ENCODE measurements at places on chromosomes 7 and 10. TPM values are rescaled to one million over a fixed set of nuclear protein-coding genes. Genes with fewer than 3 reads are reported as not detected.

The SAMD9L gene
- total RNA-seq: 55.6 TPM

The LIPN gene
- not detected for total RNA-seq

GRCh38 chr10:129294944-129295343, 172.1 kb upstream of the MGMT start:
- H3K4me3 ChIP-seq: no peak overlapping the region
- no peaks in the 10 kb centered on the region for H3K36me3 ChIP-seq
- H3K27me3 ChIP-seq: no peaks in the 10 kb centered on the region
- no peaks in the 10 kb centered on the region for H3K4me1 ChIP-seq
- DNase-seq: no peak

DNA sequence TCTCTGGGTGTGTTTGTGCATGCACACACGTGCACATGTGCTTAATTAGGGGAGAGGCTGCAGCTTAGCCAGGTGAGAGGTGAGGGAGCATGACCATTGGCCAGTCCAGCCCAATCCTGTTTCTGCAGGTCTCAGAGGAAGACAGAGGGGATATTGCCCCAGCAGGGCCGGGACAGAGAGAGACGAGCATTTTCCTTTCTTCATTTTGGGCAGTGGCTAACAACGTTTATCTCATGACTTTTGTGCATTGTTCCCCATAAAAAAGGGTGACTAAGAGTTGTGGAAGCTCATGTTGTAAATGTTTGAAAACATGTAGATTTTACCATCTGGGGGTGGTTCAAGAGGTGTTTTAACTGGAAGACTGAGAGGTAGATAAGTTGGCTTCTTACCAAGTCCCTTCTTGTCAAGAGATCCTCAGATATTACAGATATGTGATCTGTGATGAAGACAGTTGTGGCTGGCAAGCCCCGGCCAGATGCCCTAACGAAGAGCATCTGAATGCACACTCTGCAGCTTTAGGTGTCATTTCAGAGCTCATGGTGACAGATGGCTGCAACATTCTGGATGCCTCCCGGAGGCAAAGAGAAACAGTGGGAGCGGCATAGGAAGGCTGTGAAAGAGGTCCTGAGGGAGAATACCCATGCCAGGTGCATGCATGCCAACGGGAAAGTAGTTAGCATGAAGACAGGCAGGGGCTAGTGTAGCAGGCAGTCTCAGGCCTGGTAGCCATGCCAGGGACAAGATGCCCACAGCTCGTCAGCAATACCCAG, 16.7 kb upstream of the DMBT1 start:
- no peak overlapping the region for H3K4me3 ChIP-seq
- no peak overlapping the region for H3K27ac ChIP-seq
- H3K27me3 ChIP-seq: no peaks in the 10 kb centered on the region
- no peaks in the 10 kb centered on the region for H3K4me1 ChIP-seq
- no peaks in the 10 kb centered on the region for H3K36me3 ChIP-seq

DNA sequence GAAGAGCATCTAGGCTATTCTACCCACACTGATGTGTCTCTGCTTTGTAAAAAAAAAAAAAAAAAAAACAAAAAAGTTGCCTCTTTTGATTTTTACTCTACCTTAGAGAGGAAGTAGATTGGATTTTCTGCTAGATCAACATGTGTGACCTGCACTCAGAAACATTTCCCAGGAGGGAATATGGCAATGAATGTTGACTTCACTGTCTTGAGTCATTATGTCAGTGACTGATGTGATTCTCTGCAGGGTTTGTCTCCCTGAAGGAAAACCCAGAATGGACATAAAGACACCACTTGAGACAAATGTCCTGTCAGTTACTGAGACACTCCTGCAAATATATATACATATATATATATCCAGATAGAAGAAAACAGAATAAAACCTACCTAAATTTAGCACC, 370.3 kb downstream of the BMPER start:
- DNase-seq: no peak
- H3K36me3 ChIP-seq: no peaks in the 10 kb centered on the region
- no peaks in the 10 kb centered on the region for H3K27me3 ChIP-seq
- H3K27ac ChIP-seq: no peak overlapping the region
- H3K4me3 ChIP-seq: no peak overlapping the region

GRCh38 chr10:124676416-124677062, 67.6 kb downstream of the FAM53B start:
- H3K27me3 ChIP-seq: no peaks in the 10 kb centered on the region
- H3K27ac ChIP-seq: no peak overlapping the region
- H3K4me3 ChIP-seq: no peak overlapping the region
